Tibial artery (tissue), 4 donors: ENCODE measurements at places on chromosomes 5 and 9.

- no peak for DNase-seq
Observed at GRCh38 chr9:106866243-106866642, 3.3 kb downstream of the ZNF462 start.

- DNase-seq, result no peak
Observed at GRCh38 chr5:143383988-143384387, 19.5 kb downstream of the NR3C1 start.

DNA sequence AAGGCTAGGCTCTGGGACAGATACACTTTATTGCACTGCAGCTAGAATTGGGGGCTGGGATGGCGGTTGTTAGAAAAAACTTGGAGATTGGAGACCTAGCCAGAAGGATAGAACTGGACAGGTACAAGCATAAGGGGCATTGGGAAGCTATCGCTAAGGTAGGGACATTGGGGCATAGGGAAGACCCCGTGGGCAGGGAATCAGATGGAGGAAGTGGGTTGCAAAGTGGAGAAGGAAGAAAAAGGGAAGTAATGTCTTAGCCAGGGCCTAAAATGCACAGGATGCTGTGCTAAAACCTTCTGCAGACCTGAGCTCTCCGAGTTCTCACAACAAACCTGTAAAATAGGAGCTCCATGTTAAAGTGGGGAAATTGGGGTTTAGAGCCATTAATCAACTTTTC lies 178.2 kb downstream of the ZDHHC21 start:
- no peak for DNase-seq

GRCh38 chr9:121929893-121930875 lies 162.9 kb downstream of the TTLL11 start:
- no peak for DNase-seq

DNA sequence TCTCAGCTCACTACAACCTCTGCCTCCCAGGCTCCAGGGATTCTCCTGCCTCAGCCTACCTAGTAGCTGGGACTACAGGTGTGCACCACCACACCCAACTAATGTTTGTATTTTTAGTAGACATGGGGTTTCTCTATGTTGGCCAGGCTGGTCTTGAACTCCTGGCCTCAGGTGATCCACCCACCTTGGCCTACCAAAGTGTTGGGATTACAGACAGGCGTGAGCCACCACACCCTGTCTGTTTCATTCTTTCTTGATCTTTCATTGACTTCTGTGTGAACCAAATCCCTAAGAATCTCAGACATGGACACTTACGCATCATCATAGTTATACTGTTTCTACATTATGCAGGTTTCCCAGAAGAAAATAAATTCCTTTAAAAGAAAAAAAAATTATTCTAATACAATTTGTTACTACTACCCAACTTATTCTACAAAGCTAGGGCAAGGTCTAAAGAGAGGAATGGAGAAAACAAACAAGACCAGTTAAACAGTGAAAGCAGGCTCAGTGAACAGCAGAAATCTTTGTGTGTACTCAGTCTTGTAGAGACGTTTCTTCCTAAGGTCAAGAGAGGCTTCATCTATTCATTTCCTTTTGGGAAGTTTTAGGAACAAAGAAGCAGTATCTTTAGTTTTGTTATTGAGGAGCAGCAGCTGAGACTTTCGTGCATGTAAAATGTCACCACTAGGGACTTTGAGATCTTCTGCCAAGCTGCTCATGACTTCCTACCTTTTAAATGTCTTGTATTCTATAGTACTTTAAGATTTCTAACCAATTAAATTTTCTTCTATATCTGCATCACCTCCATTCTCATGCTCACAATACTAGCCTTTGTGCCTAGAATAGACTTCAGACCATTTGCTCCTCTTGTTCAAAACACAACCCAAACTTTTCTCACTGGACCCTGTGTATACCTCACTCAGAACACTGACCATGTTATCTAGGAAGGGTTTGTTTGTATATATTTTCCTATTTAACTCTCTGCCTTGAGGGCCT lies 5.6 kb upstream of the HMGCR start:
- no peak for DNase-seq

DNA sequence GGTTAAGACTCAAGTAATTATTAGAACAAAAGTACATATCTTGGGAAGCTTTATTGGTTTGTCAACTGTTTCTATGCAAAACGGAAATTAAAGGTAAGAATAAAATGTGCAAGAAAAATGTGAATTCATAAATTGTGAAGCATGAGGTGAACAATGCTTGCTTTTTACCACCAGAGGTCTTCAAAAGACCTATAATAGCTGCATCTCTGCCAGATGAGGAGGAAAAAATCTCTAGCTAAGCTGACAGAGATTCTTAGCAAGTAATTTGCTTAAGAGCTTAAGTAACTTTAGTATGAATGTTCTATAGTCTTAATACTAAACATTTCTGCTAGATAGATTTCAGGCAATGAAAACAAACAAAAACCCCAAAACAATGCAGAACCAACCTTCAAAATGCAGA lies 54.1 kb downstream of the MRPS30 start:
- no peak for DNase-seq

DNA sequence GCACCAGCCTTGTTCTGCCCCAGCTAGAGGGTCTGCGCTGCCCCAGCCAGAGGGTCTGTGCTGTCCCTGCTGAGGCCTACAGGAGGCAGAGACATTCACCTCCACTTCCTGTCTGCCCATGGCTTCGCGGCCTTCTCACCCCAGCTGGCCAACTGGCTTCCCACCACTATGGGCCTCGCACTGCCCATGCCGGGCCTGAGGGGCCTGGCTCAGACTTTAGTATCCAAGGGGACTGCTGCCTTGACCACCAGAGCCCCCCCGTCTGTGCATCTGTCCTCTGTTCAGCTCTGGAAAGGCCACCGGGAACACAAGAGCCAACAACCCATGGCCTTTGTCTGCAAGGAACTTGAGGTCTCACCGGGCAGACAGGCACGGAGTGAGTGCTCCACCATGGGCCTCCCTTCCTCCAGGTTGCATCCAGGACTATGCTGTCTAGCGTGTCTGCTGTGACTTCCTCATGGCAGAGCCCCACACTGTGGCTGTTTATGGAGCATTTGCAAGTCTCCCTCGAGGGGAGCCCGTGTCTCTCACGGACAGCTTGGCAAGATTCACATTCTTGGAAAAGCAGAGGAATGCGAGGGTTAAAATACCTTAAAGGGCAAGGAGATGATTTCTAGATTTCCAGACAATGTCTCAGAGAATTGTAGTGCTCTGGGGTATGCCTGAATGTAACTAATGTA lies 1.7 kb downstream of the DCANP1 start:
- no peak for DNase-seq

DNA sequence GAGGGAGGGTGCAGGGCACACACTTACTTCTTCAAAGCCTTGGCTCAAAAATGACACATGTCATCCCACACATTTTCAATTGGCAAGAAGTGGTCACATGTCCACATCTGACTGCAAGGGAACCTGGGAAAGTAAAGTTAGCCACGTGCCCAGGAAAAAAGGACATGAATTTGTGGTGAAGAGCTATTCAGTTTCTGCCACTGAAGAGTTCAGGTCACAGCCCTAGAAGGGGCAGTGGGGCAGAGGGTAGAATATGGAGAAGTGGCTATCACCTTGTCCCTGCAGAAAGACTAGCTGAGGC lies 1.9 kb upstream of the RGS14 start:
- DNase-seq, result no peak

GRCh38 chr9:26413611-26414010 lies 479.0 kb downstream of the CAAP1 start:
- no peak for DNase-seq

DNA sequence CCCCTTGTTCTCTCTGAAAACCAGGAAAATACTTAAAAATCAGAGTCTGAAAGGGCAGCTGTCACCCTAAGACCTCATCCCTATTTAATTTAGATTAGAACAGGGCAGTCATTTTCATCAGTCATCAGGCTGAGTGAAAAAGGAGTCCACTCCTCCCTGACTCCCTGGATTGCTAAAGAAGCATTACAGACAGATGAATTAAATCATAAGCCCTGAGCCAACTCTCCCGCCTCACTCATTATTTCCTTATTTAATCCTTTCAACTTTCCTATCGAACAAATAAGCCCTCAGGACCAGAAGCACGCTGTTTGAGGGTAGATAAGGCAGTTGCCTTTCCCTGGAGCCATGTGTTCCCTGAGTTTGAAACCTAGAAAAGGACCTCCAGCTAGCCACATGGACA lies 201.9 kb upstream of the ANKRD55 start:
- no peak for DNase-seq

DNA sequence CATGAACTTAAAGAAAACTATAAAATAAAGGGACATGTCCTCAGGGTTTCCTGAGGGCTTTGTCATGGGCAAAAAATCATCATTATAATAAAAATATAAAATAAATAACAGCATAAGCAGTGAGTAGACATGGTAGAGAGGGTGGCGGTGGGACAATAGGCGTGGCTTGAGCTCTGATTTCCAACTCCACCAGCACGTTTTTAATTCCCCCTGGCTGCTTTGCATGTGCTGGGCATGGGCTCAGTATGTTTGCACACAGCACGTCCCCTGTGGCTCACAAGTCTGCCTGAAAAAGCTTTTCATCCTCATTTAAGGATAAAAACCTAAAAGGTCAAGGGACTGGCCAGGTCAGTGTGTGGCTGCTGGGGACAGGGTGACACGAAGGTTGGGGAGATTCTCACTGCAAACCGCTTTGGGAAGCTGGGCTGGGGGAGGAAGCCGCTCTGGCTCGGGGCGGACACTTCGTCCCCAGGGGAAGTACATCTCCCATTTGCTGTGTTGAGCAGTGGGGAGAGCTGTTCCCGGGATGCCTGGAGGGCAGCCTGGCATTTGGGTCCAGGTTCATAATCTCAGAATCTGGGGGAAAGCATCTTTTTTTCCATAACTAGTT lies 32.6 kb downstream of the NKX2-5 start:
- DNase-seq, result no peak

- no peak for DNase-seq
Observed at GRCh38 chr9:113519426-113520108, 56.0 kb downstream of the RGS3 start.

GRCh38 chr5:33969572-33970452 lies 14.7 kb downstream of the SLC45A2 start:
- DNase-seq, result no peak

DNA sequence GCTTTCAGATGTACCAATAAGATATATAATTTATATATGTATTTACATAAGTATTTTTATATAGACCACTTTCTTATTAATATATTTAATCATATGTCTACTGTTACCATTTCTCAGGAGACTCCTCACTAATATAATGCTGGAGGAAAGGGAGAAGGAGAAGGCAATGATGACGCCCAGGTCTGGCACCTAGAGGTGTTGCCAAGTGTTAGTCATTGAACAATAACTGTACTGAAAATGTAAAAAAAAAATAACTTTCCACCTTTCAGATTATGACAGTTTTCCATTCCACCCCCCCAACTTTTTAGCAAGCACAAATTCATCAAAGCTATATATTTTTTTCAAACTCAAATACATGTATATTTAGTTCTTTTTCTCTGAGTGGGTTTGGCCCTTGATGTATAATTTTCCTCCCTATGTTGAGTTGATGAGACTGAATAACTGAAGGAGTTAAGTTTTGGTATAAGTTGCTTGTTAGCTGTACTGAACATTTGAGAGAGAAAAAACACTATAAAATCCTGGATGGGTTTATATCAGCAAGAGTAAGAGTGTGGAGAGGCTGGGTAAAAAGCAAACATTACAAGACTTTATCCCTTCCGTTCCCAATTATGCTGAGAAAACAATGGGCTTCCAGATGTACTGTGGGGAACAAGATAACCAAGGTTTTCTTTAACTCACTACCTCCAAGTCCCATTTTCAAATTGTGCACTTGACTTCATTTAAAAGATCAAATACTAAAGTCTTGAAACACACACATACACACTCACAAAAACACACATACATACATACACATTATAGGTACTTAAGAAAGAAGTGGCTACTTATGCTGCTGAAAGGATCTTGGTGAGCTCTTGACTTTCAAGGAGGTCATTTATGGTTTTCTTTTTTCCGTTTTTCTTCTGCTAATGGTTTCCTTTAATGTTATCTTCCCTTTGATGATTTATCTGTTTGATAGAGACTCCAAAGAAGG lies 142.8 kb upstream of the IFNE start:
- no peak for DNase-seq

DNA sequence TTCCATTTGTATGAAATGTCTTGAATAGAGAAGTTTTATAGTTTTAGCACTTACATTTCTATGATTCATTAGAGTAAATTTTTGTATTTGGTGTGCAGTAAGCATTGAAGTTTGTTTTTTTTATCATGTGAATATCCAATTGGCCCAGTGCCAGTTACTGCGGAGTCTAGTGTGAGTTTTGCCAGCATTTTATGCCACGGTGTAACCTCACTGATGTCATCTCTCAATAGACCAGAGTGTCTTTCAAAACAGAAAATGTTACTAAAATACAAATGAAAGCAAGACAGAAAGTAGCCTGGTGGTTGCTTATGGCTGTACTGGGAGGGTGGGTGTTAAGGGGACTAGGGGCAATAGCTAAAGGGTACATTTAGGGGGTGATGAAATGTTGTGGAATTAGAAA lies 62.8 kb downstream of the IPPK start:
- DNase-seq, result no peak

- DNase-seq, result no peak
Observed at GRCh38 chr5:94812232-94812631, 193.8 kb downstream of the SLF1 start.

DNA sequence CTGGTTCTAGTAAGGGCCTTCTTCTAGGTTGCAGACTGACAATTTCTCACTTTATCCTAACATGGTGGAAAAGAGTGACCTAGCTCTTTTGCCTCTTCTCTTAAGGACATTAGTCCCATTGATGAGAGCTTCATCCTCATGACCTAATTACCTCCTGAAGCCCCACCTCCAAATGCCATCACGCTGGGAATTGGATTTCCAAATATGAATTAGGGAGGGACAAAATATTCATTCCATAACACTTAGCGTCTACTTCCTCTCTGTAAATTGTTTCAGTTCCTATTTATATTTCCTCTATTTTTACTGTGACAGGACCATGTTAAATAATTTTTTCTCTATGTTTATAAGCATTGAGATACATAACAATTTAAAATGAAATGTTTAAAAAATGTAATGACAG lies 408.8 kb downstream of the CDH10 start:
- no peak for DNase-seq

- DNase-seq, result no peak
Observed at GRCh38 chr5:32315221-32316014, 2.7 kb upstream of the MTMR12 start.

- no peak for DNase-seq
Observed at GRCh38 chr5:134611515-134611914, 21.1 kb downstream of the SAR1B start.

DNA sequence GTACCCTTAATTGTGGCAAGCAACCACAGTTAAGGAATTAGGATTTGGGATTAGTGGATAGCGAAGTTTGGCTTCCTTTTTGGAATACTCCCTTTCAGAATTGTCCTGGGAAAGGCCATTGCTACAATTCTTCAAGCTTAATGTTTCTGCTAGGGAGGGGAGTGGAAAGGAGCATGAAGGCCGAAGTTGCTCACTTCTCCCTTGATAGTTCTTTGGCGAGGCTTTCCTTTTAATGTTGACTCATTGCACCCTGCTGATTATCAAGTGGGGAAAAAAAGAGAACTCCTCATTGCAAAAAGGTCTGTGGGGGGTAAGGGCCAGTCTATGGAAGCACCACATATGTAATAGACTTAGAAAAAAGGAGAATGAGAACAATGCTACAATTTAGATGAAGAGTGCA lies 30.7 kb downstream of the GRIN3A start:
- no peak for DNase-seq

- DNase-seq, result no peak
Observed at GRCh38 chr9:72139226-72139625, 10.0 kb upstream of the GDA start.
